Activated naive CD4-positive, alpha-beta T cell (primary cell): ENCODE measurements at places on chromosomes 5 and 9.

- DNase-seq, result no peak
Measured at GRCh38 chr9:113646491-113646890, 183.0 kb downstream of the RGS3 start.

DNA sequence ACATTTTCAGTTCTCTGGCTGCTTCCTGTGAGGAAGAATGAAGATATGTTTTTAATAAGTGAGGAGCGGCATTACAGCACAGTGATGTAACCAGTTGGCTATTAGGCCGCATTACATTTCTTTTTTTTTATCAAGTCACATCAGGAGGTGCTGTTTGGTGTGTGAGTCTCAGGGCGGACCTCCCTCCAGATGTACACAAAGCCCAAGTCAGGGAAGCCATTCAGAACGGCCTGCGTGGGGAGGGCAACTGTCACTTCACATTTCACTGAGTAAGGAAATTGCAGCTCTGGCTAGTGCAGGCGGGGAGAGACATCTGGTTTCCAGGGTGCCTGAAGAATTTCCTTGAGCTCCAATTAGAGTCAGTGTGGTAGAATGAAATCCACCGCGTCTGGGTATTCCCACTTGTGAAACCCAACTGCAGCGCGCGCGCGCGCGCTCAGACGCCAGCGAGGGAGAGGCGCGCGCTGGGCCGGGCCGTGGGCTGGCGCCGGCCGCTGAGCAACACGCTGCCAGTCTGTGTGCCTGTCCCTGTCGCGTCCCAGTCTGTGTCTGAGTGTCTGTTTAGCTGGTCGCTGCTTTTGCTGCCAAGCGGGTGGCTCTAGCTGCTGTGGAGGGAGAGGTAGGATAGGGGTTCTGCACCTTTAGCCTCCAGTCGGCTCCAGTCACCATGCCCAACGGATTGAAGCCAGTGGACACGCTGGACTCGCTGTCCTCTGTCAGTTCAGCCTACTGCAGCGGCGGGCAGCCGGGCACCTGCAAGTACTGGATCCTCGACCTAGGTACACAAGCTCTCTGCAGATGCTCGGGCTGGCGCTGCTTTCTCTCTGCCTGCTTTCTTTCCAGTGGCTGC is 140.8 kb upstream of the OTULINL start:
- DNase-seq, result no peak

- DNase-seq, result no peak
Measured at GRCh38 chr5:160312134-160312959, at the start of gene CCNJL. Gene CCNJL (minus strand): TSS chr5:160312564. CDS start chr5:160311923, 641 bp downstream.

DNA sequence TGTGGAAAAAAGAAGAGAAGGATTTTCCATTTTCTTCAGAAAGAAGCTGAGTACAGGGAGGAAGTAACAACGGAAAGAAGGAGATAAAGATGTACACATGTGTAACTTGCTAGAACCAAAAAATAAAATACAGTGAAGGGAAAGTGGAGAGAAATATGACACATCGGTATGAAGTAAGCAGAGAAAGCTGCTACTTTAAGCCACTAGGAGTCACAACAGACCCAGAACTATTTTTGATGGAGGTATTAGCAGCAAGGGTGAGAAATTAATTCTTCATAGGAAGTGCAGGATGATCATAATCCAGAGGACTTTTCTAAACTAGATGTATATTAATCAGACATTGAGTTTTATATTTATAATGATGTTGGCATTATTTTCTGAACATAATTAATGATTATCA is 88.5 kb downstream of the FAM174A start:
- no peak for DNase-seq

DNA sequence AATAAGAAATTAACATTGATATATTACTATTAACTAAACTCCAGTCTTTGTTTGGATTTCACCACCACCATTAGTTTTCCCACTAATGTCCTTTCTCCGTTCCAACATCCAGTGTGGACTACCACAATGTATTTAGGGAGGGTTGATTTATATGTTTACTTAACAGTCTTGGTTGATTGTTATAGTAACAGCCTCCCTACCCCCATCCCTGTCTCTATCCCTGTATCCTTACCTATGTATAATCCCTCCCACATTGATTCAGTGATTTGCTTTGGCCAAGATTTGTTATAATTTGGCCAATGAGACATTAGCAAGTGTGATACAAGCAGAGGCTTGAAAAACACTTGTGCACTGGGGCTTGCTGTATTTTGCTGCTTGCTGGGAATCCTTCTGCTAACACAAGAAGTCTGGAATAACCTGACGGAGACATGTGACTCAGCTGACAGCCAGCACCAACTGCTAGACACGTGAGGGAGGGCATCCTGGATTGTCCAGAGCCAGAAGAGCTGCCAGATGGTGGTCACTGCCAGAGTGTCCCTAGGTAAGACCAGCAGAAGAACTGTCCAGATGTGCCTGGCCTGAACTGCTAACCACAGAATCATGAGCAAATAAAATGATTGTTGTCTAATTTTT is 51.2 kb upstream of the TCF7 start:
- no peak for DNase-seq

- no peak for DNase-seq
Measured at GRCh38 chr9:83920469-83920926, 734 bp downstream of the KIF27 start.

- no peak for DNase-seq
Measured at GRCh38 chr9:127873223-127873691, 4.2 kb downstream of the AK1 start.

DNA sequence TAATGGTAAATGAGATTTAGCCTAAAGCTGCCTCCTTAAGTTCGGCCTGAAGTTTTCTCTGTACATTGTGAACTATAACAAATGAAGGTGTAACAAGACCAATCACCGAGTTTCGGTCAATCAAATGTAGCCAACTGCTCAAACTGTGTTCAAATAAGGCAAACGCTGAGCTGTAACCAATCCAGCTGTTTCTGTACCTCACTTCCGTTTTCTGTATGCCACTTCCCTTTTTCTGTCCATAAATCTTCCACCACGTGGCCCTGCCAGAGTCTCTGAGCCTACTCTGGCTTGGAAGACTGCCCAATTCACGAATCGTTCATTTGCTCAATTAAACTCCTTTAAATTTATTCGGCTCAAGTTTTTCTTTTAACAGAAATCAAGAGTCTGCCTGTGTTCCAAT is 193.5 kb upstream of the KLF9 start:
- DNase-seq, result no peak

- no peak for DNase-seq
Measured at GRCh38 chr5:57887851-57888621, 405.4 kb upstream of the ACTBL2 start.

DNA sequence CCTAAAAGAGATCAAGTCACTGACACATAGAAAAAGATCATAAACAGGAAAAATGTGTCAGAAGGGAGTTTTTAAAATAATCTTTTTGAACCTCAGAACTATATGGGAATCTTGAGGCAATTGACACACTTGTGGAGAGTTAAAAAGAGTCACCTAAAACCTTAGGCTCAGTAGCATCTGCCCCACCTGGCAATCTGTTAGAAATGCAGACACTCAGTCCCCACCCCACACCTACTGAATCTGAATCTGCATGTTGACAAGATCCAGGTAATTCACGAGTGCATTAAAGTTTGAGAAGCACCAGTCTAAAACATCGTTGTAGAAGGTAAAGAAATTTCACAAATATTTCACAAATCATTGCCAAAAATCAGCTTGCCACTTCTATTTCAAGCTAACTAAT is 388.3 kb downstream of the NR2F1-AS1 start:
- no peak for DNase-seq

DNA sequence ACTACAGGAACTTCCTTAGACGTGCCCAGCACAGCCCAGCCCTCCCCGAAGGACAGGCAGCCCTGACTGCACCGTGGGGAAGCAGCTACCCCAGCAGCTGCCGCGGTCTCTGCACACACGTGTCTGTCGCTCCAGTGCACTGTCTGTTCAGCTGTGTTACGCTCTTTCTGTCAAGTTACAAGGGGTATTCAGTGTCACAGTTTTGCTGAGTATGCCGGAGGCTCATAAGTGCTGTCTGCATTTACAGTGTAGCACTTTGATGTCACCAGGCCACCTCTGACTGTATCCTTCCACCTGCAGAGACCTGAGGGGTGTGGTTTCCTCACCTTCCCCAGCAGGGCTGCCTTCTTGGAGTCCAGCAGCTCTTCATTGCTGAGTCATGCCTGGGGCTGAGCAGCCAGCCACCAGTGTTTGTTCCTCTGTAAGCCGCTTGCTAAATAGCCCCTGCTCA is 126.8 kb downstream of the EHMT1 start:
- DNase-seq, result no peak

GRCh38 chr5:143174714-143175398 is 228.6 kb downstream of the NR3C1 start:
- no peak for DNase-seq

DNA sequence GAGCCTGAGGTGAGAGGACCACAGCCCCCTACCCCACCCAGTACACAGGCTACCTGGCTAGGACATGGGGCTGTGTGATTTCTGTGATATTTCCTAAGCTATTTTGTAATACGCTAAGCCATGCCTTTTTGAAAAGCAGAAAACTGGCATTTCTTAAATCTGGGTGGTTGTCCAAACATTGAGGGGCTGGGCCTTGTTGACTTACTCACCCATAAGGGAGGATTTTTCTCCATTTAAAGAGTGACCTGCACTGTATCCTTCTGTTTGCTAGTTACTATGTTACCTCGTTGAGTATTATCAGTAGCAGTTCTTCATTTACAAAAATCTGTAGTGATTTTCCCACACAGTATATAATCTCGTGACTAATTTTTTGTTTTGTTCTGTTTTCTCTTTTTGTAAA is 117.5 kb upstream of the OTULINL start:
- DNase-seq, result no peak

DNA sequence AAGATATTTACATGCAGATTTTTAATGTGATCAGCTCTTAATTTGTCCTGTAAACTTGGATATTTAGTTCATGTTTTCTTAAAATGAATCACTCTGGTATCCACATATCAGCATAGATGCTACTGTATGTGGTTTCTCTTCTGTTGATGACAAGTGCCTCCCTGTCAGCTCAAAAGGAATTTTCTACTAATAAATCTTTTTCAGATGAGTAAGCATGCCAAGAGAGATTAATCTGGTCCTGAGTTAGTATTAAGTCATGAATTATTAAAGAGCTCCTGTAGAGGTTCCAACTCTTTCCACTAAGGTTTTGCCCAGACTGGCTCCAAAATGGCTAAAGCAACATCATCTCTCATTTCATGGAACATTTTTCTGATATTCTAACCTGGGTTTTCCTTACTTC is 129.2 kb downstream of the GOLPH3 start:
- no peak for DNase-seq

DNA sequence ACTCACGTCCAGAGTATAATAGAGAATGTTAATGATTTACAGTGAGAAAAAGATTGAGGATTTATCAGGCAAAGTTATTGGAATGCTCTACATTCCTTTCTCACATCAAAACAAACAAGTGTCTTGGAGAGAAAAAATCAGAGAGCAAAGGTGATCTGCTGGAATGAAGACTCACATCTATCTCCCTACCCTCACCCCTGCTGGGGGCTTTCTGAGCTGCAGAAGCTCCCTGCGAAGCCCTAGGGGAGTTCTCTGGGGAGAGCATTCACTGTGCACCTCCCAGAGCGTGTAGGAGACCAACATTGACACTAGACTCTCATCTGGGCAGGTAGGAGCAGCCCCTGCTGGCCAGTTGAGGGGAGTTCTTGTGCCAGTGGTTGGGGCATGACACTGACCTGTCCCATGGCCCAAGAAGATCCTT is 76.6 kb upstream of the ADAMTS16 start:
- no peak for DNase-seq

DNA sequence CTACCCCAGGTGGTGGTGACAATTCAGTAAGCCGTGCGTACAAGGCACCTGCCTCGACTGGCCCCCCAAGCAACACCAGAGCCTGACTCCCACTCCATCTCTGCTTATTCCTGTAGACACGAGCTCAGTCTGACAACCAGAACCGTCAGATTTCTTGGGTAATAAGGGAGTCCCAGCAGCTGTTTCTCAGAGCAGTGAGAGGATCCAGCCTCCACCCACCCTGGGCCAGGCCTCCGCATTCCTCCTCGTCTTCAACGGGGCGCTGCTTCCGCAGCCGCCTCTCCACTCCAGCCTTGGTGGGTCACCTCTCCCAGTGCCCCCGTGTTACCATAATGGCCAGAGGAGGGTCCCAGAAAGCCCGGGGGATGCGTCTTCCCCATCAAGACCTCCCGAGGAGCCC is 27.7 kb upstream of the GFPT2 start:
- no peak for DNase-seq

- DNase-seq, result no peak
Measured at GRCh38 chr5:10441992-10442435, 335 bp downstream of the ROPN1L start.

- DNase-seq, result no peak
Measured at GRCh38 chr9:108845947-108846346, 9.8 kb downstream of the ACTL7B start.

GRCh38 chr9:111483439-111483857 is 735 bp downstream of the ECPAS start:
- peak; percentile 18 for DNase-seq

DNA sequence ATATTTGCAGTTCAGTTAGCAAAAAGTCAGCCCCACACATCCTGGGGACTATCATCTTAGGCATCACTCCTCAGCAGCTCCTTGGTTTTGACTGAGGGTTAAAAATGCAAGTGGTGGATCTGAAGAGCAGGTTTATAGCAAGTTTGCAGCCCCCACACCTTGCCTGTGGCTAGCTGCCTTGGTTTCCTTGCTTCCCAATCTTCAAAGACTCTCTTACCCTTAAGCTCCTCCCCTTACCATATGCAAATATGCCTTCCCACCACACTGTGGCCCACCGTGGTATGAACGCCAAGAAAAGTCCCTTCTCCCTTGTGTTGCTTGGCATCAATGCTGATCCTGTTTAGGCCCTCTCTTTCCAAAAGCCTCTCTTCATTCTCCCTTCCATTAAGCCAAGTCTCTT is 45.0 kb upstream of the AGXT2 start:
- no peak for DNase-seq

- DNase-seq, result no peak
Measured at GRCh38 chr5:135379046-135379654, 19.9 kb downstream of the MACROH2A1 start.

GRCh38 chr5:81187885-81188284 is 45.2 kb upstream of the CKMT2 start:
- DNase-seq, result no peak

DNA sequence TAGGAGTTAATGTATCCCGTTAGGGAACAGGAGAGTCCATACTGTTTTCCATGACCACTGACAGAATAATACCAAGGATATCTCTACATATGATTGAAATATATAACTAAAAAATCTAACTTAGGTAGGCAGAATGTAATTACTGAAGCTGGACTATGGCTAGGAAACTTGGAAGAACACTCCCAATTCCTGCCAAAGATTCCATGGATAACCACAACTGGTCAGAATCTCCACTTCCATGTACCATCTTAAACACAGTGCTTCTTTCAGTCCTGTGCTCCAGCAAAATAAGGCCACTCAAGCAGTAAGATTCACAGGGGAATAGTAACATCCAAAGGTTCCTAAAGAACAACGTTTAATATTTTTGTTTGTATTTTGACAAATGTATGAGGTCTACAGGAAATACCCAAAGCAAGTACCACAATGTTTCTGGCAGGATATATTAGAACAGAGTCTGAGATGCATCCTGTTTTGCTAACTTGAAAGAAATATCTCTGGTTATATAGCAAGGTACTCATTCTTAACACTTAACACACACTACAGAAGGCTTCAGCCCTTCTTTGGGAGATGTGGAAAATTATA is 295.0 kb downstream of the ADAMTS6 start:
- no peak for DNase-seq
